Stimulated activated CD4-positive, alpha-beta T cell treated with anti-CD3 and anti-CD28 coated beads, Interleukin-1b, Interleukin-23, amount 100 ng/mL, for 48 hours (primary cell): ENCODE measurements at places on chromosomes 11 and 22.

DNA sequence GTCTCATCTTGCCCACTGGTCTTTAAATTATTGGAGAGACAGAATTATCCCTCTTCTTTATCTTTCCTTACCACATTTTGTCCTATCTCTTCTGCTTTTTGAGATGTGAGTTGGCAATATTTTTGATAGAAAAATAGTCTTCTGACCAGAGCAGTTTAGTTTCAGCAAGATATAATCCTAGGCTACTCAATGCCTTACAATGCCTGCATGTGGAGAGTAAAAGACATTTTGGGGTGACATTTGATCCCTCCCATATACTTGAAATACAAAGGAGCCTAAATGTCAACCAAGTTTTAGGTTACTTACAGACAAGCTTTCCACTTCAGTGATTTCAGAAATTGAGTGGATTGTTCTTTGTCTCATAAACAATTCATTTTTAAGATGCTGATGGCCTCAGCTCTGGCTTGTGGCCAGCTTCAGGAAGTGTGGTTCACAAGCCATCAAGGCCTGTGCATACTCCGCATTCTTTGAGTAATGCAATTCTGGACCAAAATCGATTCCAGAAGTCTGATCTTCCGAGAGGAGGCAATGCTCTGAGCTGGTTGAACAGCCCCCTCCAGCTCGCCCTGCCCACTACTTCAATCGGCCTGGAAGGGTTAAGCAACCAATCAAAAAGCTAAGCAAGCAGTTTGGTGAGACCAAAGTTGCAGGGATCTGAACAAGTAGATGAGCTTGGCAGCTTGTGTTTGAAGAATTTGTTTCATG is 274.4 kb downstream of the BLID start:
- no peak for DNase-seq

DNA sequence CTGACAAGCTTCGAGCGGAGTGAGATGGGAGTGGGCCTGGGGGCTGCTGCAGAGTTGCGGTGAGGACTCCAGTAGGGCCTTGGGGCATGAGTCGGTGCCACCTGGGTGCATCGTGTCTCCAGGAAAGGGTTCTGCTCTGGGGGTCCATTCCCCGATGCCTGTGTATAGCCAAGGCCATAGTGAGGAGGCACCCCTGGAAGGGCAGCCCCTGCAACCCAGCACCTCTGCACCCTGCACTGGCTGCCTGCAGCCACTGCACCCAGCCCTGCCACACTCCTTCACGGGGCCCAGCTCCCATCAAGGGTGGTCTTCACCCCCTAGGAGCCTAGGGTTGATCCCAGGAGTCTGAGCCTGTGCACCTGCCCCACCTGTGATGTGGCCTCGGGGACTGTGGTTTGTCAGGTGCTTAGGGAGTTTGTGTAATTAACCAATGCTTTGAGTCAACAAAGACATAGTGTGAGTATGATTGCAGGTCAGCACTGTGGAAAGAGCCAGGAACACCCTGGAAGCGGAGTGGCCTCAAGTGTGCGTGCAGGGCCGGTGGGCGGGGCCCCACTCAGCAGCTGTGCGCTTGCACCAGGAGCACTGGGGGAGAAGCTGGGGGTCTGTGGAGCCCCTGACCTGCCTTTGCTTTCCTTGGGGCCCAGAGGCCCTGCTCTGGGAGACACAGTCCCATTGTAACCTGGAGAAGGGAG is 1299.3 kb downstream of the BRD1 start:
- no peak for DNase-seq

GRCh38 chr22:36430863-36431262 is 43.1 kb upstream of the MYH9 start:
- no peak for DNase-seq

- DNase-seq = no peak
Observed at GRCh38 chr11:8370812-8371515, 107.3 kb upstream of the LMO1 start.

DNA sequence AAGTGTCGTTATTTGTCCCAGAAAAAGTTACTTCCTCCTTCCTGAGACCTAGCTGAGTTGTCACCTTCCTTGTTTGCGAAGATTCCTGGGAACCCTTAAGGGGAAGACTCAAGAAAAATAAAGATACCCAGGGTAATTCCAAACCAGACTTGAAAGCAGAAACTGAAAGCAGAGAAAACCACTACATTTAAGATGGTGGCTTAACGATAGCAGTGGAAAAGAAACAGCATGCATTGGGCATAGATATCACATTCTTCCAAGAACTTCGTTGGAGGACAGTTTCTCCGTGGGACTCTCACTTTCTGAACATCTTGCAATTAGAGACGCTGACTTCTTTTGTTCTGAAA is 89.1 kb downstream of the FAM76B start:
- no peak for DNase-seq

- DNase-seq = no peak
Observed at GRCh38 chr11:134640971-134641968, 229.2 kb upstream of the B3GAT1 start.

GRCh38 chr11:94507485-94507884 is 4.8 kb upstream of the C11orf97 start:
- no peak for DNase-seq

GRCh38 chr11:70411713-70412452 is 13.6 kb downstream of the CTTN start:
- no peak for DNase-seq

- no peak for DNase-seq
Observed at GRCh38 chr11:37630866-37631265, 1032.8 kb upstream of the RAG2 start.

DNA sequence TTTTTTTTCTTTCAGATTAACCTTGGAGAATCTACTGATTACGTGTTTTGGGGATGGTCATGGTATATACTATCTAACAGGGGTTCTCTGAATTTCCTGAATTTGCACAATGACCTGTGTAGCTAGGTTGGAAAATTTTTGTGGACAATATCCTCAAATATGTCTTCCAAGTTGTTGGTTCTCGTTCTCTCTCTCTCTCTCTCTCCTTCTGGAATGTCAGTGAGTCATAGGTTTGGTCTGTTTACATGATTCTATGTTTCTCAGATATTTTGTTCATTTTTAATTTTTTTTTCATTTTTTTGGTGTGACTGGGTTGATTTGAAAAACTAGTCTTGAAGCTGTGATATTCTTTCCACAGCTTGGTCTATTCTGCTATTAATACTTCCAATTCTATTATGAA is 604.0 kb upstream of the ANO3 start:
- DNase-seq = no peak

DNA sequence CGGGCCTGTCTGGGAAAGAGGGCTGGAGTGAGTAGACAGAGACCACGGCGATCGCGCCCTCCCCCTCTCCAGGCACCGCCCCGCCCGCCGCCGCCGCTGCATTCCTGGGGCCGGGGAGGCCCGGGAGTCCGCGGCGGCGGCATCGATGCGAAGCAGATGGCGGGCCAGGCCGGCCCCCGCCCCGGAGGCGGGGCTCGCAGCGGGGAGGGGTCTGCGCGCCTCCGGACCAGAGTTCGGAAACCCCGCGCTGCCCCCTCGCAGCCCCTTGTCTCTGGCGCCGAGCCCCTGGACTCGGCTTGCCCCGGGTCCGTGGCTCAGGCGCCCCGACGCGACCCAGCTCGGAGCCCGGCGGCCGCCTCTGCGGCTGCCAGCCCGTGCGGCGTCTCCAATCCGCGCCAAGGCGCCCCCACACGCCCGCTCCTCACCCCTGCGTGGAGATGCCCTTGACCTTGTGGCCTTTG is 1.3 kb downstream of the SCARF2 start:
- DNase-seq = no peak

DNA sequence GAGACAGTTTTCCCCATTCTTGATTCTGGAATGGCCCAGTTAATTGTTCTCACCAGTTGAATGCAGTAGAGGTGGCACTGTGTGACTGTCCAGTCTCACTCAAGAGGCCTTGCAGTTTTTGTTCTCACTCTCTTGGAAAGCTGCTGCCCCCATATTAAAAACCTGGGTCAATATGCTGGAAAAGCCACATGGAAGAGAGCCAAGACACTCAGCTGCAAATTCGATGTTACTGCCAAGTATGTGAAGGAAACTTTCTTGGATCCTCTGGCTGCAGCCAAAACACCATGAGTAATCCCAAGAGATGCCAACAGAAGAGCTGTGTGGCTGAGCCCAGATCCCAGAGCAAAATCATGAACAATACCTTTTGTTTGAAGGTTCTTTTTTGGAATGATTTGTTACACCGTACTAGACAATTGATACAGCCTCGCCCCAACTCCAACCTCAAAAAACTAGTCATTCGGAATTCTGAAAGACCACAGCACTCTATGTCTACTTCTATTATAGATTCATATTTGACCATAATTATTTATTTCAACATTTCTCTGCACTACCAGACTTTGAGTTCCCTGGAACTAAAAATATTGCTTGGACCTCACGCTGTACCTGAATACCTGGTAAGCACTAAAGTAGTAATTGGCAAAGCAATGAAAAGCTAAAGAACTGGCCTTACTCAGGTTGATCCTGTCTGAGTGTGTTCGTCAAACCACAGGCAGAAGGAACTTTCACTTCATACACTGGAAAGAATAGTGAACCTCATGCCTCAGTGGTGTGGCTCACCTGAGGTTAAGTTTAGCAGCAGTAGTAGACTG is 378.8 kb downstream of the ETS1 start:
- DNase-seq = no peak

DNA sequence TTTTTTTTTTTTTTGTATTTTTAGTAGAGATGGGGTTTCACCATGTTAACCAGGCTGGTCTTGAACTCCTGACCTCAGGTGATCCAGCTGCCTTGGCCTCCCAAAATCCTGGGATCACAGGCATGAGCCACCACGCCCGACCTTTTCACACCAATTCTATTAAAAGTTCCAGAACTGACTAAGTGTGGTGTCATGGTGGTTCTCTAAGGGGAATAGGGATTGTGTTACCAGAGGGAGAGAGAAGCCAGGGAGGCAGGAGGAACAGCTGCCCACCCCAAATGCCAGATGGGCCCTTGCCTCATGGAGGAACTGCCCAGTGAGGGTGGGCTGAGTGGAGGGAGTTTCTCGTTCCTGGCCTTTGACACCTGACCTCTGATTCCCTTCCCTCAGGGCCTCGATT is 5.9 kb downstream of the RPS6KA4 start:
- no peak for DNase-seq

DNA sequence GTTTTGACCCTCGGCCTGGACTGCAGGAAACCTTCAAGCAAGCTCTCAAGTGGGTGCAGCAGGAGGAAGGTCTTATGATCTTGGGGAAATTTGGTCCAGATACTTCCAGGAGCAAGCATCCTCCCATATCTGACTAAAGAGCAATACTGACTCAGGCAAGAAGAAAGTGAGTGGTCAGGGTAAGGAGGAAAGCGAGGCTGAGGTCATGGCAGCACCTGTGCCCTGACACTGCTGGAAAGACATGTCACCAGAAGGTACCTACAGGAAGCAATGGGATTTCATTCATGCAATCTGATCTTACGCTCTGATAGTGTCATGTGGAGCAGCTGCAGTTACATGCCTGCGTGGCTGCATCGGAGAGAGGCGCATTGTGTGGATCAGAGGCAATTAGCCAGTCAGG is 6.5 kb upstream of the TOP3B start:
- no peak for DNase-seq

DNA sequence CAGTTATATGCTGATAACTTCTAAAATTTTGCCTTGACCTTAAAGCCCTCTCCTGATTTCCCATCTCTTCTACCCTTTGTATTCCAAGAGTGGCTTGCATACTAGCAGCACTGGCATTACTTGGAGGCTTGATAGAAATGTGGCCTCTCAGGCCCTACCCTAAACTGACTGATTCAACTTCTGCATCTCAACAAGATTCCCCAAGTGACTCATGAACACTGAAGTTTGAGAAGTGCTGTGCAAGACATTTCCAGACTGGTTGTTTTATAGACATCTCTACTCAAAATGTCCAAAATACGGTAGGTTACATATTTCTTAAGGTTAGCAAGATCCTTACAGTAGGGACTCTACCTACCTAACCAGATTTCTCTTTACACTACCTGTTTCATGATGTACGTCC is 48.6 kb downstream of the SESN3 start:
- DNase-seq = no peak

DNA sequence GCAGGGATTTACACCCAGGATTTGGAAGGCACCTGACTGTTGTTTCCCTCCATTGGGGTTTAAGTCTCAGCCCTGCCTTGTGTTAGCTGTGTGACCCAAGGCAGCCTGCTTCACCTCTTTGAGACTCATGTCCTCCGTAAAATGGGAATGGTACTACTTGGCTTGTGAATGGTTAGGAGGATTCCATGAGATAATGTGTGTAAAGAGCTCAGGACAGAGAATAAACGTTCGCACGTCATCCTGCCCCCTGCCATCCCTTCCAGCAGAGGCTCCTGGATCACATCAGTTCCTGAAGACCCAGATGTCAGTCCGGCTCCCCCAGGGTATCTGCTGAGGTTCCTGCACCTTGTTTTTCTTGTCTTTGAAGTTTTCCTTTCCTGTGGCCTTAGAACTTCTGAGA is 16.8 kb upstream of the ACCSL start:
- DNase-seq = no peak

DNA sequence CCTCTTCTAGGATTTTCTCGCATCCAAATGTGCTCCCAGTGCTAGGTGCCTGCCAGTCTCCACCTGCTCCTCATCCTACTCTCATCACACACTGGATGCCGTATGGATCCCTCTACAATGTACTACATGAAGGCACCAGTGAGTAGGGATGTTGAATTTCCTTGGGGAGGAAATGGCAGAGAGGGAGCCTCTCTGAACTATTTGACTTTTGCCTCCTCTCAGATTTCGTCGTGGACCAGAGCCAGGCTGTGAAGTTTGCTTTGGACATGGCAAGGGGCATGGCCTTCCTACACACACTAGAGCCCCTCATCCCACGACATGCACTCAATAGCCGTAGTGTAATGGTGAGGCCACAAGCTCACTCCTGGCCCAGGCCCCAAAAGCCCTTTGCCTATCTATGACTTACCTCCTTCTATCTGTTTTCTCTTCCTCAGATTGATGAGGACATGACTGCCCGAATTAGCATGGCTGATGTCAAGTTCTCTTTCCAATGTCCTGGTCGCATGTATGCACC is 2.5 kb downstream of the TAF10 start:
- no peak for DNase-seq

DNA sequence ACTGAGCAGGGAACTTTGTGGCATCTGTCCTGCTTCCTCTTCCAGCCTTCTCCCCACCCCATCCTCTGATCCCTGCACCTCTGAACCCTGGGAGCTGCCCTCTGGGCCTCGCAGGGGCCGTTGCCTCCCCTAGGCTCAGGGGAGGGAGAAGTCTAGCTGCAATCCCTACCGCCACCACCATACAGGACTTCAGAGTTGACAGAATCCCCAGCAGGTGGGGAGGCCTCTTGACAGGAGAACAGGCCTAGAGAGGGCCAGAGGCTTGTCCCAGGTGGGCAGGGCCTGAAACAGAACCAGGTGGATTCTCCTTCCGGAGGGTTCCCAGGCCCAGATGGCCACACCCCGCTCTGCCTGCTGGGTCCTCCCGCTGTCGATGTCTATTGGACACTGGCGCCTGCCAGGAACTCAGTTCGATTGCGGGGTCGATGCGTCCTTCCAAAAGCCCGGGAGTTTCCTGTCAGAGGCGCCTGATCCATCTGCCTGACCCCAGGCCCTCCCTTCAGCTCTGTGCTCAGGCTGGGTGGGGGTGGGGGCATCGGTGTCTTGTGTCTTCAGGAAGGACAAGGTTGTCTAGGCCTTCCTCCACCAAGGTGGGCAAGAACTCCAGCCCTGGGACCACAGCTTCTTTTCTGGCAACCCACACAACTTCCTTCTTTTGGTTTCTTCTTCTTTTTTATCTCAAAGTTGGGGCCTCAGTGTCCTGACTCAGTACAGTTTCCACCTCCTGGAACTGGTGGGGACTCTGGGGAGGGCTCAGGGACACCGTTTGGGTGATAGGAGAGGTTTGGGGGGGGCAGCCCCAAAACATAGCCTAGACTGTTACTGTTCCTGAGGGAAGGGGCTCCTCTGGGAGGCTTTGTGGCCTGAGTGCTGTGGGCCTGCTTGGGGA is 6.4 kb downstream of the STARD10 start:
- DNase-seq = no peak
